ENCODE measurements at places on chromosomes 13 and 19.
A peak's percentile ranks its signal among the peaks of the same experiment; 100 is the strongest.

DNA sequence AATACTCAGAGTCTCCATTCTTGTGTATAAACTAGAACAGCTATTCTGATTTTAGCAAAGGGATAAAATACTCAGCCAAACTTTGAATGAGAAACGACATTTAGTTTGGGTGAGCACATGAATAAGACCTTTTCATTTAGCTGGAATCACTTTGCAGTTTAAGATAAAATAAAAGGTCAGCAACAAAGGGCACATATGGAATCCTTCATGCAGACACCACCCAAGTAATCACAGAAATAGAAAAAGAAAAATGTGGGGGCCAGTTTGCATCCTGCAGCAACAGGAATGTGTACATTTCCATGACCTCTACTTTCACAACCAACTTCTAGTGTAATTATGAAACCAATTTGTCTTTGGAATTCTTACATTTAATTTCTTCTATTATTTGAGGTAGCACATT is 1637.4 kb downstream of the PCDH9 start:
- no peak for DNase-seq

GRCh38 chr13:25679159-25679558 is 307.4 kb downstream of the ATP8A2 start:
- DNase-seq = no peak

DNA sequence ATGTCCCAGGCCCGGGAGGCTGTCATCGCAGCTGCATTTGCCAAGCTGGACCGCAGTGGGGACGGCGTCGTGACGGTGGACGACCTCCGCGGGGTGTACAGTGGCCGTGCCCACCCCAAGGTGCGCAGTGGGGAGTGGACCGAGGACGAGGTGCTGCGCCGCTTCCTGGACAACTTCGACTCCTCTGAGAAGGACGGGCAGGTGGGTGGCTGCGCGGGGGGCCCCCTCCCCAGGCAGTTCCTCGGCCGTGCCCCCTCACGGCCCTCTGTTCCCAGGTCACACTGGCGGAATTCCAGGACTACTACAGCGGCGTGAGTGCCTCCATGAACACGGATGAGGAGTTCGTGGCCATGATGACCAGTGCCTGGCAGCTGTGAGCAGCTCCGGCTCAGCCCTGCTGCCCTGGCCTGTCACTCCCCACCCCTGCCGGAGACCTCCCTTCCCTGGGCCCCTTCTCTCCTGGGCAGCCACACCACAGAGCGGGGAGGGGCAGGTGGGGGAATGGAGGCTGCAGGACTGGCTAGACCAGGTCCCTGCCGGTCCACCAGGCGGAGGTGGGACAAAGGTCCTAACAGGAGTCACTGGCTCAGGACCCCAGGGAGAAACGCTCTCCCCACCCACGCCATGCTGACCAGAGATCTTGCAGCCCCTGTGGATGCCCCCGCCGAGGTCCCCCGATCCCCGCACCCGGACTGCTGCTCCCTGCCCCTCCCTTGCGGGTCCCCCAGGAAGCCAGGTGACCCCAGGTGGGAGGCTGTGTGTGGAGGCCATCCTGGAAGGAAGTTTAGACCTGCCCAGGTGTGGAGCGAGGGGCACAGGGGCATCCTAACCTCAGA is 1.1 kb downstream of the CAPS start:
- no peak for DNase-seq

DNA sequence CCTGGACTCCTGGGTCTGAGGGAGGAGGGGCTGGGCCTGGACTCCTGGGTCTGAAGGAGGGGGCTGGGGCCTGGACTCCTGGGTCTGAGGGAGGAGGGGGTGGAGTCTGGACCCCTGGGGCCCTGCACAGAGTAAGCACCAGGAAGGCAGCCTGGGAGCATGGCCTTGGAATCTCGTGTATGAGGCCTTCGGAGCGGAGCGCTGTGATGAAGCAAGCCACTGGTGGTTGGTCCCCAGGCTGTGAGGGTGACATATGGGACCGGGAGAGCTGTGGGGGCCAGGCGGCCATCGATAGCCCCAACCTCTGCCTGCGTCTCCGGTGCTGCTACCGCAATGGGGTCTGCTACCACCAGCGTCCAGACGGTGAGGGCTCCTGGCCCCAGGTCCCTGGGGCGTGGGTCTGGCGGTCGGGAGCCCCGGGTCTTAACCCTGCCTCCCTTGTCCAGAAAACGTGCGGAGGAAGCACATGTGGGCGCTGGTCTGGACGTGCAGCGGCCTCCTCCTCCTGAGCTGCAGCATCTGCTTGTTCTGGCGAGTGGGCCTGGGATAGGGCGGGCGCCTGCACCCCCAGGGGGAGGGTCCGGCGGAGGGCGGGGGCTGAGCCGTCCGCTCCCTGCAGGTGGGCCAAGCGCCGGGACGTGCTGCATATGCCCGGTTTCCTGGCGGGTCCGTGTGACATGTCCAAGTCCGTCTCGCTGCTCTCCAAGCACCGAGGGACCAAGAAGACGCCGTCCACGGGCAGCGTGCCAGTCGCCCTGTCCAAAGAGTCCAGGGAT is 918 bp downstream of the TMEM190 start:
- DNase-seq = no peak

- no peak for DNase-seq
These were observed 20.9 kb upstream of the ZNF83 start for GRCh38 chr19:52659013-52659412.

GRCh38 chr13:109036078-109036780 is 406.8 kb downstream of the MYO16 start:
- DNase-seq = no peak

DNA sequence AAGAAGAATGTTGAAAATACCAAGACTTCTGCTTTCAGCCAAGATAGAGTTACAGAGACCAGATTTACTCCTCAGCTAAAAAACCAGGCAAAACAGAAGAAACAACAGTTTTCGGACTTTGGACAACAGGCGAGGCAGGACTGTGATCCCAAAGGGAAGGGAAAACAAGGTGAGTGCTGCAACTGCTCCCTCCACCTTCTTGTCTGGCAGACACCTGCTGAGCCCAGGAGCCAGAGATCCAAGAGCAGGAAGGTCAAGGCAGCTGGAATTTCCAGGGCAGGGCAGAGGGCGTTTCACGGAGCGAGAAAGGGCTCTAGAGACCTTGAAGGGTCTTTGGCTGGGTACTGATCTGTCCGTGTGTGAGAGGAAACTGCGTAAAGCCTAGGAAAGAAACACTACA is 32.9 kb upstream of the SLC7A9 start:
- DNase-seq = no peak

DNA sequence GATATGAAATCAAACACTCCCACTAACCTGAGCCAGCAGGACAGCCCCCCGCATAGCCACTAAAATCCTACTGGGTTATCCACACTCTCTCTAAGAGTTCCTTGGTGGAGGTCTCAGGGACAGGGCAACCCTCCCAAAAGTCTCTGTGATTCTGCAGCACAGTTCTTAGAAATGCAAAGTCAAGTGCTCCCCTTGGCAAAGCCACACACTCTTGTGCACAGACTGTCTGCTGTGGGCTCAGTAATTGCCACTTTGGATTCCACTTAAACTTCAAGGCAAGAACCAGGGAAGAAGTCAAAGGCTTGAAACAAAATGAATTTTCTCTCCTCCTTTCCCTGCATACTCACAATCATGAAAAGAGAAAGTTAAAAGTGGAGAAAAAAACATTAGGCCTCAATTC is 61.5 kb downstream of the DOCK9 start:
- DNase-seq = no peak

DNA sequence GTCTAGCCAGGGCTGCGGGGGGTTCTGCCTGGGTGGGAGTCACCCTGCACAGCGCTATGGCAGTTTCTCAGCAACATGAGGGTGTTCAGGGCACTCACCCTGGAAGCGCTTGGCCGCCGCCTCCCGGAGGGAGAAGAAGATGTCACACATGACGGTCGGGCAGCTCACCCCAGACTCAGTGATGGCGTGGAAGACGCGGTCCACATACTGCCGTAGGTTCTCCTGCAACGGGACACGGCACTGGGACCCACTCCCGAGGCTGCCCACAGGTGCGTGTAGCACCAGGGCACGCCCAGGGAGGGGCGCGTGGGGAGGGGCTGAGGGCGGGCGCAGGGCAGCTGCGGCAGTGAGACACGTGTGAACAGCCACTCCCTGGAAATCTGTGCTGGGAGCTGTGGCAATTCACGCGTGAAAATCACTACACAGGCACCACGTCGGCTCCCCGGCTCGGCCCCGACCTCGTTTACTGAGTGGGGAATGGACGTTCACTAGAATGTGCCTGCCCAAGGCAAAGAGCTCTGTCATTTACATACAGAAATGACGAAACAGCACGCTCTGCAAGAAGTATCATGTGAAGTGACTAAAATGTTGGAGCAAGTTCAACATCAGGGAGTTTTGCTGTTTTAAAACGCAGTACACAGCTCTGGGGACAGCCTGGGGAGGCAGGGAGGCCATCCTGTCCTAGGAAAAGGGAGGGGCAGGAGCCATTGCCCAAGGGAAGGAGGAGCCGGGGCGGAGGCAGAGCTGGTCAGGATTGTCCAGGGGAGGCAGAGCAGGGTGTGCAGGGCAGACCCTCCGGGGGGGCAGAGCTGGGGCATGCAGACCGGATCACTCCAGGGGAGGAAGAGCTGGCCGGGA is 41.5 kb upstream of the C13orf46 start:
- DNase-seq = no peak

- DNase-seq = peak; percentile 73
These were observed 2.2 kb downstream of the PDE4C start for GRCh38 chr19:18223860-18224524.
